ENCODE measurements at places on chromosomes 2 and 18. TPM values are rescaled to one million over a fixed set of nuclear protein-coding genes. Genes with fewer than 3 reads are reported as not detected.

The CSRNP3 gene
- 3.2 TPM for total RNA-seq

The SLC11A1 gene
- 5.3 TPM for total RNA-seq

The ASXL2 gene
- total RNA-seq, result 30.3 TPM

The HJURP gene
- total RNA-seq, result 0.37 TPM

The SPEG gene
- 108 TPM for total RNA-seq

The SPDYA gene
- total RNA-seq, result not detected

The CHRND gene
- not detected for total RNA-seq

The MALL gene
- total RNA-seq, result 10.6 TPM

The SATB2 gene
- 0.88 TPM for total RNA-seq

The UGT1A8 gene
- not detected for total RNA-seq

The LYG2 gene
- not detected for total RNA-seq

The MOCOS gene
- total RNA-seq, result 0.25 TPM

The AQP12A gene
- total RNA-seq, result not detected
